ENCODE measurements at places on chromosomes 6 and 20.

- no peak for DNase-seq
Measured at GRCh38 chr6:37168163-37168758, 1.7 kb upstream of the PIM1 start.

- no peak for DNase-seq
Measured at GRCh38 chr20:3093861-3094361, 9.4 kb upstream of the AVP start.

DNA sequence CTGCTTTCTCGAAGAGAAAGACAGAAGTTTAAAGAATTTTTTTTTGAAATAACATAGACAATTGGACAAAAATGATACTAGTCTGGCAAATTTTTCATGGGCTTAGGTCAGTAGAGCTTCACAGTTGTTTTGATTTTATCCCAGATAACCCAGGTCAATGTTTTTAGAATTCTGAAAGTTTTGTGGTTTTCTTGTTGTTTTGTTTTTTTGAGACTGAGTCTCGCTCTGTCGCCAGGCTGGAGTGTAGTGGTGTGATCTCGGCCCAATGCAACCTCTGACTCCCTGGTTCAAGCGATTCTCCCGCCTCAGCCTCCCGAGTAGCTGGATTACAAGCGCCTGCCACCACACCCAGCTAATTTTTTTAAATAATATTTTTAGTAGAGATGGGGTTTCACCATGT is 22.8 kb downstream of the KIF13A start:
- no peak for DNase-seq

- DNase-seq: no peak
Measured at GRCh38 chr6:103236923-103237322, 1622.8 kb downstream of the HACE1 start.

DNA sequence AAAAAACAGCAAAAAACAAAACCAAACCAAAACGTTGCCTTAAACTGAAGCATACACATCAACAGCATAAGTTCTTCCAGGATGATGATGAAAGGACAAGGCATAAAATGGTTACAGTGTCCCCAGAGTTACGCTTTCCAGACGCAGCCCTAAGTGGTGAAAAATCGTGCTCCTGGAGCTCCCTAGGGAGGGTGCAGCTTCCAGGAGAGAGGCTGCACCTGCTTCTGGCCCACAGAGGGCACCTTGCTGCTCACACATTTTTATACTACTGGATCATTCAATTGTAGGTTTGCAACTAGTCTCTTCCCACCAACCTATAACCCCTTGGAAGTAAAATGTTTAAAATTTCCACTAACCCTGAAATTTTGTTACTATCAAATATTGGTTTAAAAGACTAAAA is 115.0 kb downstream of the PRKN start:
- no peak for DNase-seq

- DNase-seq: peak; percentile 81
Measured at GRCh38 chr20:64065974-64066343, 3.0 kb downstream of the TCEA2 start.

Measured in foreskin fibroblast (primary cell).